ENCODE measurements at places on chromosomes 11 and 22.
A peak's percentile ranks its signal among the peaks of the same experiment; 100 is the strongest.

DNA sequence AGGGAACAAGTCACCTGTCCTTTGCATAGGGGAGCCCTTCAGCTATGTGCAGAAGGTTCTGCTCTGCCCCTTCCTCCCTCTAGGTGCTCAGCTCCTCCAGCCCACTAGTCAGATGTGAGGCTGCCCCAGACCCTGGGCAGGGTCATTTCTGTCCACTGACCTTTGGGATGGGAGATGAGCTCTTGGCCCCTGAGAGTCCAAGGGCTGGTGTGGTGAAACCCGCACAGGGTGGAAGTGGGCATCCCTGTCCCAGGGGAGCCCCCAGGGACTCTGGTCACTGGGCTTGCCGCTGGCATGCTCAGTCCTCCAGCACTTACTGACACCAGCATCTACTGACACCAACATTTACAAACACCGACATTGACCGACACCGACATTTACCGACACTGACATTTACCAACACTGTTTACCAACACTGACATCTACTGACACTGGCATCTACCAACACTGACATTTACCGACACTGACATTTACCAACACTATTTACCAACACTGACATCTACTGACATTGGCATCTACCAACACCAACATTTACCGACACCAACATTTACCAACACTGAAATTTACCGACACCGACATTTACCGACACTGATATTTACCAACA, 71.9 kb upstream of the PPP6R3 start:
- no peak for DNase-seq

GRCh38 chr22:25380122-25380747, 160.8 kb downstream of the CRYBB2 start:
- no peak for DNase-seq

DNA sequence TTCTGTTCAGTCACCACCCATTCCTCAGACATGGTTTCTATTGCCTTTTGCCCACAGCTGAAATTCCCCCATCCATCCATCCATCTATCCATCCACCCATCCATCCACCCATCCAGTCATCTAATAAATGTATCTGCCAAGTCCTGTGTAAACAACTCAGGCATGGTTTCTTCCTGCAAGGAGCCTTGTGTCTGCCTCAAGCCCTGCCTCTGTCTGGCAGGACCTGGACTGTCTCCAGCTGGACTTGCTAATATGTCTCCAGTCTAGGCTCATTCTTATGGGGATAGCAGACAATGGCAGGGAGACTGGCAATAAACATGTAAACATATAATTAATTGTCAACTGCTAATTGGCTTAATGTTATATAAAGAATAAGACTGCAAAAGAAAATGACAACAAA, 64.7 kb upstream of the AMPD3 start:
- DNase-seq, result no peak

- no peak for DNase-seq
Observed at GRCh38 chr22:27692243-27692642, 109.3 kb downstream of the MN1 start.

GRCh38 chr22:26617271-26618199, at the start of gene CRYBB1:
CRYBB1 (minus strand) TSS chr22:26618027; CDS start chr22:26616319, 1,708 bp downstream.
- DNase-seq, result no peak

- no peak for DNase-seq
Observed at GRCh38 chr11:85805387-85805786, 5.6 kb downstream of the SYTL2 start.

GRCh38 chr11:57641011-57641807, 8.5 kb downstream of the YPEL4 start:
- peak; percentile 31 for DNase-seq

GRCh38 chr11:93662175-93662570, 691 bp downstream of the CEP295 start:
- no peak for DNase-seq

DNA sequence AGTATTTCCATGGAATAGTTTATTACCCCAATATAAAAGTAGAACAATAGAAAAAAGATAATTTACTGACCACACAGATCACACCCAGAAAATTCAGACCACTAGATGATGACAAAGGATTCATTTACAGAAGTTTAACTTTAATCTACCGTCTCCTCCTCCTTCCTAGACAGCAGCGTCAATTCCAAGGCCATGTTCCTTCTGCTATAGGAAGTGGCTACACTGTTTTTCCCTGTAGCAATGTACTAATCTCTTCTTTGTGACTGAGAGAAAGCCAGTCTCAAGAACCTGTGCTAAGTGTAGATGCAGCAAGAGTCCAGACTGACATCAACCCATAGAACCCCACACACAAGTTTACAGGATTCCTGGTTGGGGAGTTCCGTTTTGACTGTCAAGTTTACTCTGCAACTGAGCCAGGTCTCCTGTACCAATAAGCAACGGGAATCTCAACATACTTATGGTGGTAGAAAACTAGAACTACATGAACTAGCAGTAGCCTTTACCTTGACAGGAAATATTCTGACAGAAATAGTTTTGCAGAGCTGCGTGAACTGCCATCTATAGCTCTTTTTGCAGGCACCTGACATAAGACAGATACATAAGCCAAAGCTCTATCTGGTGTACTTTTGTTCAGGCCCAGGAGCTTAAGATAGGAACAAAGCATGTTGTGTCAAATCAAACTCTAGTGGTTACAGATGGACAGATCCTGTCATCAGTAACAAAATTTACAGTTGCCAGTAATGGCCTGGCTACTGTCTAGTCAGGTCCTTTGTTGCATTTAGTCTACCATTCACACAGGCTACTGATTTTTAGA, 42.9 kb downstream of the MRTFA start:
- DNase-seq, result no peak

GRCh38 chr11:128156486-128156885, 430.9 kb downstream of the ETS1 start:
- DNase-seq, result no peak

All from BE2C (cell line).